ENCODE measurements at places on chromosomes 11 and 22.

GRCh38 chr11:103091801-103092524 lies at the start of gene DCUN1D5:
Gene DCUN1D5 (minus strand): TSS chr11:103092160. CDS start chr11:103091872, 288 bp downstream.
- DNase-seq: peak; percentile 99

- DNase-seq: no peak
Measured at GRCh38 chr11:119901657-119902577, 172.9 kb upstream of the NECTIN1 start.

- DNase-seq: no peak
Measured at GRCh38 chr11:3041699-3042441, 15.4 kb downstream of the CARS1 start.

- DNase-seq: peak; percentile 67
Measured at GRCh38 chr22:31753005-31753633, 700 bp upstream of the DEPDC5 start.

DNA sequence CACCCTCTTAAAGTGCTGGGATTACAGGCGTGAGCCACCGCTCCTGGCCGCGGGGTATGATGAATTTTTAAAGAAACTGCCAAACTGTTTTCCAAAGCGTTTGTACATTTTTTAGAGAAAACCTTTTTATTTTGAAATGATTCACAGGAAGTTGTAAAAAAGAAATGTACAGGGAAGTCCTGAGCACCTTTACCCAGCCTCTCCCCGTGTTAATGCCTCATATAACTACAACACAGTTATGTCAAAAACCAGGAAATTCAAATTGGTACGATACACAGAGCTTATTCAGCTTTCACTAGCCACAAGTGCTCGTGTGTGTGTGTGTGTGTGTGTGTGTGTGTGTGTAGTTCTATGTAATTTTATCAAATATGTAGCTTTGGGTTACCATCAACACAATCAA lies 7.0 kb upstream of the FAM118A start:
- DNase-seq: no peak

DNA sequence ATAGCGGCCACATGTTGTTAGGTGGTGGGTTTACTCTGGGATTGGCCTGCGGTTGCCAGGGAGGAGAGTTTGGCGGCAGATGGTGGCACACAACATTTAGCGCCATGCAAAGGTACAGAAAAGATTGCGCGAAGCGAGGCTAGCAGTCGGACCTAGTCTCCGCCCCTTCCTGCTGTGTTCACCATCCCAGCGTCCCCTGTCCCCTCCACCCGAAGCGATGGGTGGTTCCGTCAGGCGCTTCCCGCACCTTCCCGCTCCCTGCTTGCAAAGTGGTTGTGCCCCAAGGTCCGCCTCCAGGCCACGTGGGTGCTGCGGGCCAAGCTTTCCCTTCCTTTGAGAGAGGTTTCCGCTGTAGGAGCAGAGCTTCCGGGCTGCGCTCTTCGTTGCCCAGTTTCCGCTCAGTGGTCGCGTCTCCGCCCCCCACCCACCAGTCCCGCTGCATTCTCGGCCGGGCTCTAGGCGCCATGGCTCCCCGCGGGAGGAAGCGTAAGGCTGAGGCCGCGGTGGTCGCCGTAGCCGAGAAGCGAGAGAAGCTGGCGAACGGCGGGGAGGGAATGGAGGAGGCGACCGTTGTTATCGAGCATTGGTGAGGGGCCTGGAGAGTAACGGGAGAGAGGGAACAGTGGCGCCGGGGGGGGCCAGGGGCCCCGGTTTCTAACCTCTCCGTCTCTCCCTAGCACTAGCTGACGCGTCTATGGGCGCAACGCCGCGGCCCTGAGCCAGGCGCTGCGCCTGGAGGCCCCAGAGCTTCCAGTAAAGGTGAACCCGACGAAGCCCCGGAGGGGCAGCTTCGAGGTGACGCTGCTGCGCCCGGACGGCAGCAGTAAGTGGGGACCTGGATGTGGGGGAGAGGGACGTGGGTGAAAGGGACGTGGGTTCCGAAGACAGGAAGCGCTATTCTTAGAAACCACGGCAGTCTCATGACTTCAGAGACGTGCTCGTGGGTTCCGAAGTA lies at the start of gene SELENOH:
TSS of gene SELENOH (plus strand) at position 360 of the 955 bp plus-strand sequence. CDS start at position 465, 105 bp downstream.
- DNase-seq: peak; percentile 94

- DNase-seq: no peak
Measured at GRCh38 chr11:19697721-19698121, 14.9 kb upstream of the NAV2 start.

DNA sequence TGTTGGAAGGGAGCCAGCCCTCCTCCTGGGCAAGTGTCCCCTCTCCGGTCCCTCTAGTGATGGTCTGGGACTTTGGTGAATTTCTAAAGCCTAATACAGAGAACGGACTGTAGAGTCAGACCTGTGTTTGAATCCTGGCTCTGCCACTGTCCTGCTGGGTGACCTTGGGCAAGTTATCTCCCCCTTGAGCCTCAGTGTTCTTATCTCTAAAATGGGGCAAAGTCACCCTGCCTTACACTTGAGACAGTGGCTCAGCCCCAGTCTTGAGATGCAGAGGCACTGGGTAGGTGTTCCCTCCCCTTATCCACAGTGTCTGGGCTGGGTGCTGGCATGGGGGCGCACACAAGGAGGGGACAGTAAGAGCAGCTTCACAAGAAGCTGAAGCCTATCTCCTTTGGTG lies 20.9 kb downstream of the DGAT2 start:
- no peak for DNase-seq

DNA sequence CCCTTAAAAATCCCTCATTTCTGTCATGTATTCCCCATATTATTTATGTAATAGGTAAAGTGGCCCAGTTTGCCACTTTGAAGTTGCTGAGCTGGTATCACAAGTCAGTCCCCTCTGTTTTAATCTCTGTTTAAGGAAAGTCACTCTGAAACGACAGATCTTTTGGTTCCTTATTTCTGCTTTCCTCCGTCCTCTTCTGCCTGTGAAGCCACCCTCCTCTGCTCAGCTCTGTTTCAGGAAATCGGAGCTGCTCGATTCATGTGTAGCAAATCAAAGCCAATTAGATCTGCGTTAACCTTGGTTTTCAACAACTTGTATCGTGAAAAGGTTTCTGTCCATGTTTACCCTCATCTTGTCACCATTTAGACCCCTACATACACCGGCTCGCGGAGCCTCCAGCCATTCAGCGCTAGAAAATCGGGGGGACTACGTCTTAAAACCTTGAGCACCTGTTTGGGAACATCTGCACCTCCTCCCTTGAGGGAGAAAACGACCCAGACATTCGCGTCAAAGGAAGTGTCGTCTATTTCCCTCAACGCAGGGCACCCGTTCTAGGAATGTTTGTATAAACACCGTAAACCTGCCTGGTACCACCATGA lies 576 bp upstream of the SC5D start:
- peak; percentile 73 for DNase-seq

DNA sequence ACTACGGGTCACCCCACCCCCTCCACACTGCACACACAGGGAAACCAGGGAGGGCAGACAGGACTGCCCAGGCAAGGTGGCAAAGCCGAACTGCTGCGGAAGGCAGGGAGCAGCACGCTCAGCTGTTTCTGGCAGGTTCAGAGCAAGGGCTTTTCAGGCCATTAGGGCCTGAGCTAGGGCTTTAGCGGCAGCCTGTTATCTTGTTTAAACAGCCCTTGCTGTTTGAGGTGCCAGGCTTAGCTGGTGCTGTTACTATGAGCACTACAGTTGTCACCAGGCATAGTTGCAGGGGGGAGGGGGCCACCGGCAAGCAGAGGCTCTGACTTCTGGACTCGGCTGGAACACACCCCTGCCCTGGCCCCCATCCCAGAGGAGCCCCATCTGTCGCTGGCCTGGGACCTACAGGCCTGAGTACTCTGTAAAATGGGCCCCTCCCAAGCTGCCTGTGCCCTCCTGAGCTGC lies 34.9 kb downstream of the RSPH14 start:
- no peak for DNase-seq

DNA sequence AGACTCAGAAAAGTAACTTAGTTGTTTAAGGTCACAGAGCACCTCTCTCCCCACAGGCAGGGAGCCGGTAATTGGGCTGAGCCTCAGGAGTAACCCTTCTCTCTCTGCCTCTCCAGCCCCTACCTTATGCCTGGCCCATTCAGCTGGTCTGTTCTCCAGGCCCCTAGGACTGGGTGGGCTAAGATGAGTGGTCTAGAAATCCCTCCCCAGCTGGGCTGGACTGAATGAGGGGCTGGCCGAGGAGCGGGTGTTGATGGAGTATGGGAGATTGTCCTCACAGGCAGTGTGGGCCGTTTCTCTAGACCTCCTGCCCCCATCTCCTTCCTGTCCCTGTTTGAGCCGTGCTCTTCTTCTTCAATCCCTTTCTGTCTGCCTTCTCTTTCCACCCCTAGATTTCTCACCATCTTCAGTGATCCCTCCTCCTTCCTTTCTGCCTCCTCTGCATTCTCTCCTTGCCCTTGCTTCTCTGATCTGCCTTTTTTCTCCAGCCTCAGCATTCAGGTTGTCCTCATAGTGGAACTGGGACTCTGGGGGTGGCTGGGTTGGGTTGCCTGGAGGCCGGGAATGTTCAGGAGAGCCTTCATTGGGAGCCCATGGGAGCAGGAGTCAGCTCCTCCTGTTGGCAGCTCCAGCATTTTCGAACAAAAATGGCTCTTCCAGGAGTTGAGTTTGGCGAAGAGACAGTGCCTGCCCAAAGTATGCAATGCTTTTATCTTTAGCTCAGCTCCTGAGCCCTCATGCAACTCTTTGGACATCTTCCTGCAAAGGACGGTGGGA lies 7.6 kb downstream of the ST3GAL4 start:
- no peak for DNase-seq

DNA sequence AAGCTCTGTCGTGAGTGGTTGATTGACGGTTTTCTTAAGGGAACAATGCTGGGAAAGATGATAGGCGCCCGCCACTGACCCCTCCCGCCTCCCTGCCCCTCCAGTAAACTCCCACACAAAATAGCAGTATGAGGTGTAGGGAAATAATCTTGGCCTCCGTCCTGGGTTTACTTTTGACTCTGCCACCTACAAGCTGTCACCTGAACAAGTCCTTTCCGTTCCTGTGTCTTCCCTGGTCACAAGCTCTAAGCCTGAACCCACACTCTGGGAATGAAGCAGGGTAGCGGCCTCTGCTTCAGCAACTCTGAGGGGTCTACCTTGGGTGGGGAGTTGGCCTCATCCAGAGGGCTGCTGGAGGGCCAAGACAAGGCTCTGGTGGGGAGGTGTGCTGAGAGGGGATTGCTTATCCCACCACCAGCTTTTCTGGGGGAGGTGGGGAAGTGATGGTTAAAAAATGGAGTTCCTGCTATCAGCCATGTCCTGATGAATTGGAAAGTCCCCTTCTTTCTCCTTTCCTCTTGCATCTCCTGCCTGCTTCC lies 87.8 kb downstream of the CEP164 start:
- DNase-seq: no peak

- no peak for DNase-seq
Measured at GRCh38 chr11:64831411-64831891, 13.0 kb downstream of the CDC42BPG start.

DNA sequence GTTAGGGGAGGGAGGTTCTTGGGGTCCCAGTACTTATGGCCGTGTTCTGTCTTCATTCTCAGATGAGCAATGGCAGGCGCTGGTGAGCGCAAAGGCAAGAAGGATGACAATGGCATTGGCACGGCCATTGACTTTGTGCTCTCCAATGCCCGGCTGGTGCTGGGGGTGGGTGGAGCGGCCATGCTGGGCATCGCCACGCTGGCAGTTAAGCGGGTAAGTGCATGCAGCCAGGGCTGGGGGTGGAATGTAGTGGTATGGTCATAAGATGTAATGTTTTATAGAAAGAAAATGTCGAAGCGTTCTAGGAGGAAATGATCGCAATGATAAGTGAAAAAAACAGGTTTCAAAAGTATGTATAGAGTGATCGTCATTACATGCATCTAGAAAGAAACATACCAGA lies 9.1 kb upstream of the ATF4 start:
- no peak for DNase-seq

GRCh38 chr11:61765550-61766253 lies 13.3 kb downstream of the MYRF start:
- DNase-seq: no peak

- DNase-seq: no peak
Measured at GRCh38 chr22:26993886-26994285, 336.5 kb downstream of the MIAT start.

- no peak for DNase-seq
Measured at GRCh38 chr22:36775586-36775963, 344 bp downstream of the IFT27 start.

GRCh38 chr11:133635244-133635739 lies 103.0 kb upstream of the OPCML start:
- no peak for DNase-seq

DNA sequence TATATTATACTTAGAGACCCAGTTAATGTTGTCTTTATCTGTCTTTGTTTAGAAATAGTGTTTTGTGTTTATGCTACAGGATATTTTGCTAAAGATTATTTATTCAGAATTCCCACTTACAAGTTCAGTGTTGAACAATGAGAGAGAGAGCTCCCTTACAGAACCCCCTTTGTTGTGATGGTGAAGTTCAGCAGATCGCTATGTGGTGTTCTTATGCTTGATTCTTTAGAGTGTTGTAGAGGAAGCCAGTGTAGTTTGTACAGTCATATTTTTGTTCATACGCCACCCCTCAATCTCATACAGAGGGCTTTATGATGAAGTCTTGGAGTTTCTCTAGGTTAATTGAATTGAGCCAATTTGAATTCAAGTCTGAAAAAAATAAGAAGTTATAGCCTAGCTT lies 150.2 kb downstream of the TMEM135 start:
- no peak for DNase-seq

DNA sequence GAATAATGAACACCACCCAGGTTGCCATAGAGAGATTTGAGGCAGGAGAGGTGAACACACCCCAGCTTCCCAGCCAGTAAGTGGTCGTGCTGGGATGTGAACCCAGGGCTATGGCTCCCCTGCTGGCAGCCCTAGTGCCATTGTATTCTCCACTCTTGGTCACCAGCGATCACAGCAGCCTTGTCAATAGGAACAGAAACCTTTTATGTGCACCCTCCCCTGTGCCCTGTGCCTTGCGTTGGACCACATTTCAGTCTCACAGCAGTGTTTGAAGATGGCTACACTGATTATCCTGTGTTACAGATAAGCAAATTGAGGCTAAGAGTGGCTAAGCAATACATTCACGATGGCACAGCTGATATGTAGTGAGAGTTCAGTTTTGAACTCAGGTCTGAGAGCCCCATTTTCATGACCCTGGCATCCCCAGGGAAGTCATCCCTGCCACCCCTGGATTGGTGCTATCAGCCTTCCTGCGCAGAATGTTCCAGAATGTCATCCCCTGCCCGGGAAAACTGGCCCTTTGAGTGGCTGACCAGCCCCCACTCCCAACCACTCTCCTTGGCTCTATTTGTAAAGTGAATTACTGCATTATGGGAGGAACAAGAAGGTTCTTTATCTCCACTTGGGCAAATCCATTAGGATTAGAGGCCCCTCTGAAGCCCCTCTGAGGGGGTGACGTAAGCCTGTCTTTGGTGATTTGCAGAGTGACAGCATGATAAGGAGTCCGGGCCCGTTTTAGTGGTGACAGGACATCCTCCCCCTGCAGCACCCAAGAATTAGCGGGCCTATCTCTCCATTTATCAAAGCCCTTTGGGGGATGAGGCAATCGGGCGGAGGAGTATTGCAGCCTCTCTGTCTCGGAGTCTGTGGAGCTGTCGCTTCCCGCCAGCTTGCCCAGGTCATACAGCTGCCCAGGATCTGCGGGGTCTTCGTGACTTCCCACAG lies 30.9 kb downstream of the SMIM38 start:
- no peak for DNase-seq

DNA sequence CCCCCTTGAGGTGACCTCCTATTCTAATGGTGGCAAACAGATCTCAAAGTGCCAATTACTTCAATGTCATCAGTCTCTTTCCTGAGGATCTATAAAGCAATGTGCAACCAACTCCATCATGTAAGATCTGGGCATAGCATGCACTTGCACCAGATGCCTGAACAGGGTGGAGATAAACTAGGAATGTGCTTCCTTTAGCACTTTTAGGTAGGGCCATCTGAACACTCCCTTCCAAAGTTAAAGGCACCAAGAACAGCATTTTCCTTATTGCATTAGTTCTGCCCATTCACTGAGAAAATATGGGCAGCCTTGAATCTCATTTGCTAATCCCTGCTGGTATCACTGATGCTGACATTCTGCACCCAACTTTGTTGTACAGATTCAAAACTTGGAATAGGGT lies 112.0 kb downstream of the SGSM3 start:
- DNase-seq: no peak

All from GF-D8 (cell line).